ENCODE measurements at places on chromosomes 7 and 10.

- no peak for DNase-seq
These were observed 15.7 kb upstream of the PRKAR1B start for GRCh38 chr7:742791-743190.

GRCh38 chr7:142835487-142835886, 19.4 kb upstream of the EPHB6 start:
- DNase-seq: no peak

DNA sequence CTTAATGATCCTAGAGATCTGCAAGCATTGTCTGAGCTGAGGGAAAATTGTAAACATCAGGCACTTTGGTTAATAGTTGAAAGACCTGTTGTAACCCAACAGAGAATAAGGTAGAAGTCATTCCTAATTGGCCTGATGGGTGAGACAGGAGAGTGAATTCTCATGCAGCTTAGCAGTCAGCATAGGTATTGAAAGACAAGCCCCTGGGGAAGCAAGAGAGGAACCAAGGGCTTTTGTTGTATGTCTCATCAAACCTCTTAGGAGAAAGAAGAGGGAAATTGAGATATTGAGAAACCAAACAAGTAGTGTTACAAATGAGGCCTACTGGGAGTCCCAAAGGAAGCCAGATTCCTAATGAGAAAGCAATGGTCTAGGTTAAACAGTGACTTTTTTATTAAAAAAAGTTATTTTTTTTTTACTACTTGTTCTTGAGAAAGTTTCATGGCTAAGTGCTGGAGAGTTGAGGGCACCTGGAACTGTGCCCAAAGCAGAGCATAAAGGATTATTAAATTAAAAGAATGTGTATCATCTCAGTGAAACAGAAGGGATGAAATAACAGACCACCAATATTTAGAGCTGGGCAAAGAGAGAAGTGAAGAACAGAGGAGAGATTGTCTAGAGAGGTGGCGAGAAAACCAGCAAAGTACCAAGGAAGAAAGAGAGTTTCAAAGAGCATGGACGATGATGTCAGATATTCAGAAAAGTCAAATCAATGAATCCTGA, 168.9 kb downstream of the CDK14 start:
- no peak for DNase-seq

- no peak for DNase-seq
These were observed 141.3 kb upstream of the FZD8 start for GRCh38 chr10:35783305-35783838.
